ENCODE measurements at places on chromosomes 12 and 14. TPM values are rescaled to one million over a fixed set of nuclear protein-coding genes. Genes with fewer than 3 reads are reported as not detected.

DNA sequence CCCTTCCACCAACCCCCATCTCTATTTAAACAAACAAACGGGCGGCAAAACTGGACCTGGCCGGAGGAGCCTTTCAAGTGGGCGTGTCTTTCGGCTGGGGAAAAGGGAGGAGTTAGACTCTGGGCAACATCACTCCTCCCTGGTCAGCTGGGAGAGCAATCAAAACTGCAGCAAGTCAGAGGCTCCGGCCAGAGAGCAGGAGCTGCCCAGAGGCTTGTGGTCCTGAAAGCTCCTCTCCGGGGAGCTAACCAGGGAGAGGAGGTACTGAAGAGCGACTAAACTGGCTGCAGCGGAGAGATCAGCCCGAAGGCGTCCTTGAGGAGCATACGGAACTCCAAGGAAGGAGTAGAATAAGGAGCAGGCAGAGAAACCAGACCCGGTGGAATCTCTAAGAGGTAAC lies at the start of gene NEUROD4:
Gene NEUROD4 (plus strand): TSS at position 191 of the 400 bp plus-strand sequence. CDS start 6,466 bp downstream, outside the sequence.
- no peak within 1 kb of the TSS for H3K27ac ChIP-seq
- no peak within 1 kb of the TSS for H3K4me3 ChIP-seq
- peaks cover 36% of the 10 kb centered on the region for H3K27me3 ChIP-seq
- peak; percentile 41 for DNase-seq
- H3K4me1 ChIP-seq, result no peaks in the 10 kb centered on the region

Gene DDN
- 0.42 TPM for total RNA-seq

- DNase-seq, result no peak
- H3K4me1 ChIP-seq, result no peaks in the 10 kb centered on the region
- H3K27ac ChIP-seq, result no peak overlapping the region
- H3K4me3 ChIP-seq, result no peak overlapping the region
These were observed 17.7 kb upstream of the POP5 start for GRCh38 chr12:120598674-120599463.

Gene BORCS5
- total RNA-seq, result 18.8 TPM

Gene RD3L
- total RNA-seq, result not detected

GRCh38 chr14:99413172-99413571 lies 67.5 kb downstream of the SETD3 start:
- H3K27me3 ChIP-seq, result no peaks in the 10 kb centered on the region
- H3K36me3 ChIP-seq, result peaks cover 27% of the 10 kb centered on the region
- no peak overlapping the region for H3K4me3 ChIP-seq
- DNase-seq, result no peak

DNA sequence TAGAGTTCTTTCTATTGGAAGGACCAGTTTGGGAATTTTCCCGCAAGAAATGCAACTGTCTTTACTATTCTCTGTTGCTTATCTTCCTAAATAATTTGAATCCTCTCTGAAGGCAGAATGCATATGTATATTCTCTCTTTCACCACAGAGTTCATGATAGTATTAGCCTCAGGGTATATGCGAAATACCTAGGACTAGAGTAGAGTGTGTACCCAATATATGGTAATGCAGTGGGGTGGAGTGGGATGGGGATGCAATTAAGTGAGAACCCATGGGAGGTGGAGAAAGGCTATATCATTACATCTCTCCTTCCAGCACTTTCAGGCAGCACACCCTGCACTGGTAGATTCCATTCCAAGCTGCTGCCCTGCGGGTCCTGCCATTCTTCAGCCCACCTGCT lies 207.3 kb downstream of the ANO2 start:
- no peak for DNase-seq
- peaks cover 6% of the 10 kb centered on the region for H3K4me1 ChIP-seq
- H3K27me3 ChIP-seq, result no peaks in the 10 kb centered on the region
- no peaks in the 10 kb centered on the region for H3K36me3 ChIP-seq
- H3K4me3 ChIP-seq, result no peak overlapping the region

Gene PLCZ1
- not detected for total RNA-seq

DNA sequence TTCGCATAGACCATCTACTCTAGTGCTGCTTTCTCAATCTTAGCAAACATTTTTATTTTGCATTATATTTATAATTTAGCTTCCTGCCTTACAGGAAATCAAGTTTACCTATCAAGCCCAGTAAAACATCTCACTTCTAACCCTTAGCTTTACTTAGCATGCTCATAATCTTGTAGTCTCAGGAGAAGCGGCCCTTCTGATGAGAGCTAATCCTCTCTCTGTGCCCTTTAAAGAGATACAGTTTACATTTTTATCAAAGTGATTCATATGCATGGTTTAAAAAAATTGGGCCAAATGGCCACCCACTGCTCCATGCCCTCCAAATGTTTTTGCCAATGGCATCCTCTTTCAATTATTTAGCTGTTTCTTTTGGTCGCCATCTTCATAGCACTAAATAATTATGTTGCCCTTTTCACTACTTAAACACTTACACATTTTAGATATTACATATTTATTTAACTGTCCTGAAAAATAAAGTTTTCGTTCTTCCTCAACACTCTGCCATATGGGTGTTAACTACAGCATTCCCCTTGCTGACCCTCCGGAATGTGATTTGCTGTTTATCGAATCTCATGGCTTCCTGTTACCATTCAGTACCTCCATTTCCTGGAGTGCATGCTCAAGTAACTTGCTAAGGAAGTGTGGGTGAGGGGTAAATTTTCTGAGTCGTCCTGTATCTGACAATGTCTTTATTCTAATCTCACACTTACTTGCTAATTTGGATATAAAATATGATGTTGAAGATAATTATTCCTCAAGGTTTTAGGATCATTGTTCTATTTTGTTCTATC lies 29.3 kb downstream of the YLPM1 start:
- H3K4me3 ChIP-seq, result peak overlapping the region; percentile 71
- H3K36me3 ChIP-seq, result peaks cover 51% of the 10 kb centered on the region
- H3K4me1 ChIP-seq, result peaks cover 41% of the 10 kb centered on the region
- H3K27ac ChIP-seq, result peak overlapping the region; percentile 77
- no peaks in the 10 kb centered on the region for H3K27me3 ChIP-seq
- DNase-seq, result peak; percentile 41

Gene GALNT6
- total RNA-seq, result 43.1 TPM

Gene ABCD2
- 22.5 TPM for total RNA-seq

GRCh38 chr14:101761881-101762529 lies 496 bp downstream of the PPP2R5C start:
- H3K4me1 ChIP-seq, result peaks cover 12% of the 10 kb centered on the region
- peak; percentile 55 for DNase-seq
- peak overlapping the region; percentile 82 for H3K4me3 ChIP-seq

DNA sequence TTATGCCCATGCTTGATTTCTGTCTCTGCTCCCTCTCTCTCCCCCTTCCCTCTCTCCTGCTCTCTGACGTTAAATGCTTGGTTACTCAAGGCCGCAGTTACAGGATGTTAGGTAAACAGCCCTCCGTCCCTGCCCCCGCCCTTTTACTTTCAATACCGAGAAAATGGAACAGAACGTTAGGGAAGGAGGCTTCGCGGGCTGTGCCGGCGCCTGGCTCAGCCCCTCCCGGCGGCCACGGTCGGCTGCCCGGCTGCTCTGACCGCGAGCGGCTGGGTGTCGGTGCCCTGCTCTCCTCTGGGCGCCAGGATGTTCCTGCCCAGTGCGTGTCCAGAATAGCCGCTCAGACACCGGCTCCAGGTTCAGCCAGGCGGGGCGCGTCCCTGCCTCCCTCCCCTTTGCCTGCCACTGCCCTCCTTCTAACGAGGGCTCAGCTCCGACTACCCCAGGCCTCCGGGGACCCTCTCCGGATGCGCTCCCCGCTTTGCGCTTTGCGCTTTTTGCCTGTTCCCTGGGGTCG lies 166.1 kb downstream of the ADCK1 start:
- H3K27ac ChIP-seq, result peak overlapping the region; percentile 75
- H3K27me3 ChIP-seq, result peaks cover 27% of the 10 kb centered on the region
- H3K4me3 ChIP-seq, result peak overlapping the region; percentile 59
- peak; percentile 74 for DNase-seq

Gene OTUB2
- total RNA-seq, result 1.4 TPM

DNA sequence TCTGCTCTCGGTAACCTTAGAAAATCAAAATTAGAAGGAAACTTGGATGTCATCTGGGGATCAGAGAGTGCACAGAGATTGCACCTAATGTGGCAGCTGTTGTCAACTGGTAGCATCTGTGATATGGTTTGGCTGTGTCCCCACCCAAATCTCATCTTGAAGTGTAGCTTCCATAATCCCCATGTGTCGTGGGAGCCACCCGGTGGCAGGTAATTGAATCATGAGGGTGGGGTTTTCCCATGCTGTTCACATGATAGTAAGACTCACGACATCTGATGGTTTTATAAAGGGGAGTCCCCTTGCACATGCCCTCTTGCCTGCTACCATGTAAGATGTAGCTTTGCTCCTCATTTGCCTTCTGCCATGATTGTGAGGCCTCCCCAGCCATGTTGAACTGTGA lies 127.7 kb upstream of the SRRM4 start:
- no peak overlapping the region for H3K4me3 ChIP-seq
- H3K36me3 ChIP-seq, result no peaks in the 10 kb centered on the region
- no peak overlapping the region for H3K27ac ChIP-seq
- no peak for DNase-seq
- H3K4me1 ChIP-seq, result no peaks in the 10 kb centered on the region

Gene GNPTAB
- total RNA-seq, result 104 TPM

- no peaks in the 10 kb centered on the region for H3K27me3 ChIP-seq
- no peak overlapping the region for H3K27ac ChIP-seq
- no peak overlapping the region for H3K4me3 ChIP-seq
- peaks cover 7% of the 10 kb centered on the region for H3K36me3 ChIP-seq
- DNase-seq, result no peak
These were observed 2.9 kb upstream of the DYRK2 start for GRCh38 chr12:67645601-67646000.

Gene ERBB3
- total RNA-seq, result 5.9 TPM

DNA sequence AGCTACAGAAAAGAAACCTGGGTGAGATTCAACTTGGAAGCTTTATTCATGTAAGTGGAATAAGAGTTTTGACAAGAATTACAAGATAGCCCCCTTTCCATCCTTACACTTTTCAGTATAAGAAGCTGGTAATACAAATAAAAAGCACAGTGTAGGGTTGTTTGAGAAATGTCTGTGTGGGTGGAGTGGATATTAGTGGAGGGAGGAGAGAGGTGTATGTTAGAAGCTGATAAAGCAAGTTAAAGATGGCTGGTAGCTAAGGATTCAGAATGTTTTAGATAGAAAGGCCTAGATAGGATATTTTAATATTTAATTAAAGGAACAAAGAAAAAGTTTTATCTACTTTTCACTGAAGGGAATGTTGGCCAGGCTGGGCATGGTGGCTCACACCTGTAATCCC lies 12.5 kb downstream of the CFAP54 start:
- no peak overlapping the region for H3K4me3 ChIP-seq
- H3K36me3 ChIP-seq, result peaks cover 5% of the 10 kb centered on the region
- no peak for DNase-seq
- no peaks in the 10 kb centered on the region for H3K27me3 ChIP-seq
- peaks cover 46% of the 10 kb centered on the region for H3K4me1 ChIP-seq
- H3K27ac ChIP-seq, result peak overlapping the region; percentile 78

DNA sequence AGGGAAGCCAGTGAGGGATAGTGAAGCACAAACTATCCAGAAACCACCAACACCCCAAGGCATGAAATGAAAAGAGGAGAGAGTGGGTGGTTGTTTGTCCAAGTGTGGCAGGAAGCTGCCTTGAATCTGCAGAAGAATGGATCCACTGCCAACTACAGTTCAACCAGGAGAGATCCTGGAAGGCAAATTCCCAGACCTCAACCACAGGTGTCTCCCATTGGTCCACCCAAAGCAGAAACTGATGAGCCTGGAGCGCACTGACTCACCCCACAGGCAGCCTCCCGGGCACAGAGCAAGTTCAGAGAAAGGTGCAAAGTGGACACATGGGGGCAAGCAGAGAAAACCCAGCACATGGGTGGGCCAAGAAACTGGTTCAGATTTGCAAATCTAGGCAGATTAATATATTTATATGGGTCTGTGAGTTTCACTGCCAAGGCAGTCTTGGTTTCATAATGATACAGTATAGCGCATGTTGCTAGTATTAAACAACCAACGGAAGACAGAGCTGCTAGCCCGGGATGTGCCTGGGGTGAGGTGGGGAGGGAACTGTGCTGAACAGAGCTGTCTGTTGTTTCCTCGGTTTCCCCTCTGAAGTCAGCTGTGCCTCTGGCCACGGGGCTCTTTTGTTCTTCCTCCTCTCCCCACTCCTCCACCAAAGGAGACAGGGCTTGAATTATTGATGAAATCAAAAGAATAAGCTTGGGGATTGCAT lies 416.2 kb upstream of the CCDC196 start:
- no peak for DNase-seq
- peaks cover 6% of the 10 kb centered on the region for H3K27me3 ChIP-seq
- H3K4me1 ChIP-seq, result peaks cover 13% of the 10 kb centered on the region
- H3K27ac ChIP-seq, result no peak overlapping the region
- H3K36me3 ChIP-seq, result no peaks in the 10 kb centered on the region

DNA sequence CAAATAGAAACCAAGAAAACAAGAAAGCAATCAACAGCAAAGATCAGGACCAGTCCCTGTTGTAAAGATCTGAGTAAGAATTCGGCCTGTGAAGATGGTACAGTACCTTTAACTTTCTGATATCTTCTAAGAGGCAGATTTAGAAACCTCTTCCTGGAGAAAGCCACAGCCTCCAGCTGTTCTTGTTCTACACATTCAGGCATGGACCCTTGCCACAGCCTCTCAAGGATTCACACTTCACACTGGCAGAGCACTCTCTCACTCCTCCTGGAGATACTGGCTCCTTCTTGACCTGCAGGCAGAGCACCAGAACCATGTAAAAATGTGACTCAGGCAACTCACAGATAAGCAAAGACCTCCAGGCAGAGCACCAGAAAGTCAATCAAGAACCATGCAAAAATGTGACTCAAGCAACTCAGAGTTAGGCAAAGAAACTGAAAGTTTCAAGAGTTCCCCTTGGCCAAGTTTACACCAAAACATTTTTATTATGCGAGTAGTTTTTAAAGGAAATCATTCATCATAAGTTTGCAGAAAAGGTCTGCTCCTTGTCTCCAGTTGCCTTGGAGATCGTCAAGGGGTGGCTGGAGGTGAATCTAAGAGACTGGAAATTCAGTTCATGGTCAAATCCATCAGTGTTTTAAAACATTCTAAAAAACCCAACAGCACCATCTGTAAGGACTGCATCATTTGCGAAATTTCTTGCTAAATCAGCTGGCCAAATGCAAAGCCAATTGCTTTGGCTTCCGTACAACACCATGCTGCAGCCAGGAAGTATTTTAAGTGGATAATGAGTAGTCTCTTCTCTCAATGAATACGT lies 119.3 kb upstream of the MDM1 start:
- DNase-seq, result peak; percentile 63
- peak overlapping the region; percentile 89 for H3K27ac ChIP-seq
- no peaks in the 10 kb centered on the region for H3K27me3 ChIP-seq
- peaks cover 91% of the 10 kb centered on the region for H3K4me1 ChIP-seq

DNA sequence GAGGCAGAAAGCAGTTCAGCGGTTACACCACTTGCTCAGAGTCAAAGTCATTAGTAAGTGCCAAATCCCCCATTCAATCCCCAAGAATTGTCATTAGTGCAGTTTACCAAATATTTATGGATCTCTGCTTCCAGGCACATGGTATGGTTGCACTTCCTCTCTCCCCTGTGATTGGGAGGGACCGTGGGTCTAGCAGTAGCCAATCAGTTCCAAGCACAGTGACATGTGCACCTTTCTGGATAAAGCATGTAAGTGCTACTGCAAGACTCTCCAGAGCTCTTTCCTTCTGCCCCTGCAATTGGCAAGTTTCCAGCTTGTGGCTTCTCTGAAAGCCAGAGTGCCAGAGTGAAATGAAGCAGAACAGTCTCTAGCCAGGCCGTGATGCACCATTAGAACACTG lies 85.3 kb upstream of the FLRT2 start:
- no peaks in the 10 kb centered on the region for H3K36me3 ChIP-seq
- no peaks in the 10 kb centered on the region for H3K27me3 ChIP-seq
- DNase-seq, result no peak
- no peak overlapping the region for H3K4me3 ChIP-seq
- H3K4me1 ChIP-seq, result no peaks in the 10 kb centered on the region
